ENCODE measurements at places on chromosomes 5 and 9. TPM values are rescaled to one million over a fixed set of nuclear protein-coding genes. Genes with fewer than 3 reads are reported as not detected.

- H3K4me3 ChIP-seq: no peak overlapping the region
- H3K27ac ChIP-seq: peak overlapping the region; percentile 77
- H3K4me1 ChIP-seq: peaks cover 15% of the 10 kb centered on the region
- H3K36me3 ChIP-seq: no peaks in the 10 kb centered on the region
- DNase-seq: peak; percentile 37
- no peaks in the 10 kb centered on the region for H3K27me3 ChIP-seq
Measured at GRCh38 chr9:2228132-2228531, 213.0 kb downstream of the SMARCA2 start.

DNA sequence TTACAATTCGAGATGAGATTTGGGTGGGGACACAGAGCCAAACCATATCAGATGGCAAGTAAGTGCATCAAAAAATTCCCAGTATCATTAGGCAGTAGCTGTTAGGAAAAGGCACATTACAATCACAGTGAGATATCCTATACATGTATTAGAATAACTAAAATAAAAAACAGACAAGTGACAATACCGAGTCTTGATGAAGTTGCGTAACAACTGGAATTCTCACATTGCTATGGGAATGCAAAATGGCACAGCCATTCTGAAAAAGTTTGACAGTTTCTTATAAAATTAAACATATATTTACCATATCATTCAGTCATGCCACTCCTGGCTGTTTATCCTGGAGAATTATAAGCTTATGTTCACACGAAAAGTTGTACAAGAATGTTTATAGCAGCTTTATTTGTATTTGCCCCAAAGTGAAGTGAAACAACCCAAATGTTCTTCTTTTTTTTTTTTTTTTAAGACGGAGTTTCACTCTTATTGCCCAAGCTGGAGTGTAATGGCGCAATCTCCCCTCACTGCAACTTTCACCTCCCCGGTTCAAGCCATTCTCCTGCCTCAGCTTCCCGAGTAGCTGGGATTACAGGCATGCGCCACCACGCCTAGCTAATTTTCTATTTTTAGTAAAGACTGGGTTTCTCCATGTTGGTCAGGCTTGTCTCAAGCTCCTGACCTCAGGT is 93.1 kb upstream of the TLE1 start:
- no peaks in the 10 kb centered on the region for H3K36me3 ChIP-seq
- no peak overlapping the region for H3K4me3 ChIP-seq
- DNase-seq: no peak
- H3K27ac ChIP-seq: no peak overlapping the region

GRCh38 chr5:165076686-165077085 is 1571.3 kb downstream of the MAT2B start:
- no peak overlapping the region for H3K4me3 ChIP-seq
- no peak overlapping the region for H3K27ac ChIP-seq
- H3K36me3 ChIP-seq: no peaks in the 10 kb centered on the region

The GABRP gene
- total RNA-seq: not detected

The DCAF12 gene
- 51.6 TPM for total RNA-seq

The PELO gene
- total RNA-seq: 67.6 TPM
